Lung (tissue), 17 donors: ENCODE measurements at places on chromosomes 11 and 22.
A peak's percentile ranks its signal among the peaks of the same experiment; 100 is the strongest.

DNA sequence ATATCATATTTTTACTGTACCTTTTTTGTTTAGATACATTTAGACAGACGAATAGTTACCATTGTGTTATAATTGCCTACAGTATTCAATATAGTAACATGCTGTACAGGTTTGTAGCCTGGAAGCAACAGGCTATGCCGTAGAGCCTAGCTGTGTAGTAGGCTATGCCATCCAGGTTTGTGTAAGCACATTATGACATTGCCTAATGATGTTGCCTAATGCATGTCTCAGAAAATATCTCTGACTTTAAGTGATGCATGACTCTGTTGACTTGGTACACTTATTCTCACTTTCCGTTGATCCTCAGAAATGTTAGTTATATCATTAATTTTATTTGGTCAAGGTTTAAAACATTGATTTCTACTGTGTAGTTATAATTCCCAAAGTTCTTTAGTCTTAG lies 39.9 kb downstream of the OR2AT4 start:
- no peak for DNase-seq

GRCh38 chr11:19426756-19427403 lies 186.1 kb upstream of the E2F8 start:
- no peak for DNase-seq

DNA sequence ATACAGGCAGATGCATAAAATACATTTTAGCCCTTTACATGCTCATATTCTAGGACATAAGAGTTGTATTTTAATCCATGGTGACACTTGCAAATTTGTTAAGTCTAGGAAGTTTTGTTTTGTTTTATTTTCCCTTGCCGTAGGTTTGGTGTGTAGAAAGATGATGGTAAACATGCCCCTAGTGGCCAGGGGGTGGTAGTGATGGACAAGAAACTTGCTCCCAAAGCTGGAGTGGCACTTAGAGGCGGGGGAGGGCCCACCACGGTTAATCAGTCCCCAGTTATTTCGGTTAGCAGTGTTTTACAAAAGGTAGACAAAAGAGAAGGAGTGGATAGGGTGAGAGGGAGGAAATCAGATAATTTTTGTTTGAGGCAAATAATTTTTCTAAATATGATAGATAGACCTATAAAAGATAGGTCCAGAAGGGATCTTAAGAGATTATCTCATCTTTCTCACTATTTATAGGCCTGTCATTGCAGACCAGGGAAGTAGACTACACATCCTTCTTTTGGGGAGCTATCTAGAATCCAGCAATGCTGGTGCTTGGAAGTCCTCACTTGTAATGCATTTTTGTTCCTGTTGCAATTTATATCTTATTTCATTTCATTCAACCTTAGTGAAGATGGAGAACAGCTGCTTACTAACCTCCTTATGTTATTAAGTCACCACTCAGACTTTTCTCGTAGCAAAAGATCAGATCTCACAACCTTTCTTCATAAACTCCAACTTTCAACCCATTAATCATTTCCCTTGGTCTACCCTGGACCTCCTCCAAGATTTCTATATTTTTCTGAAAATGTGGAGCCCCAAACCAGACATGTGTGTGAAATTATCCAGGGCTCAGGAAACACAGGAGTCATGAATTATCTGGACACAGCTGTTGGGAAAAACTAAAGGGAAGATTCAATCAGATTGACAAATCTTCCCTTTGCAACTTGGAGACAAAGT lies 5.9 kb upstream of the BDNF start:
- DNase-seq, result no peak

GRCh38 chr11:35088226-35088625 lies 50.7 kb upstream of the CD44 start:
- no peak for DNase-seq

GRCh38 chr22:46663001-46663400 lies 42.8 kb downstream of the GRAMD4 start:
- no peak for DNase-seq

DNA sequence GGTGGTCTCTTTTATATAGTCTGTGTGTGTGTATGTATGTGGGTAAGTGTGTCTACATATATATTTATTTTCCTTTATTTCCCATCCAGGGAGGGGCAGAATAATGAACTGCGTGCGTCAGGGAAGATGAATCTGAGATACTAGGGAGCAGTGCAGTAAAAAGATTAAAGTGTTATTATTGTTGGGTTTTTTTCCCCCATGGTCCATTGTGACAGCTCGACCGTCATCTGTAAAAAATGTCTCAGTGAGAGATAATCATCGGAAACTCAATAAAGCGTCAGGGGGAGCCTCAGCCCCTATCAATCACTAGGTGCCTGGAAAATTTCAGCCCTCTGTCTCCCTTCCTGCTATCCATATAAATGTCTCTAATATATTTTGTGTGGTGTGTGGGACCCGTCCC lies 64.6 kb downstream of the CLPB start:
- no peak for DNase-seq

DNA sequence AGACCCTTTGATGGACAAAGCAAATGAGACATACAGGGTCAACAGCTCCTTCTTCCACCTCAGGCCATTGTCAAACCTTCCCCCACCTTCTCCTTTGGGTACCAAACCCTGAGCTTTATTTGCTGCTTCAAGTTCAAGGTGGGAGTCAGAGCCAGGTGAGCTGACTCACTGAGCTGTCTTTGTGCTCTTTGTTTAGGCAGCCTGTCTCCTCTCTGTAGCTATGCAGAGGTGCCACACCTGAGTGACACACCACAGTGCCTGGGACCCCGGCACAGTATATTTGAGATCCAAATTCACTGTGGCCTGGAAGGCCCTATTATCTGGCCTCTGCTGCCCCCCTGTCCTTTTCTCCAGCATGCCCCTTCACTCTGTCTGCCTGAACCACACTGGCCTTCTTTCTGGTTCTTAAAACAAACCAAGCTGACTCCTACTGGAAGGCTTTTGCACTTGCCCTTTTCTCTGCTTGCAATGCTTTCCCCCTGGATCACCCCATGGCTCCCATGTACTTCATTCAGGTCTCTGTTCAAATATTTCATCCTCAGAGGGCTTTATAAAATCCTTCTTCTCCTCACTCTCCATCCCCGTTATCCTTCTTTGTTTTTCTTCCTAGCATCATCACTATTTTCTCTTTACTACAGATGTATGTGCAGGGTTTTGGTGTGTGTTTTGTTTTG lies 16.1 kb downstream of the LMO2 start:
- no peak for DNase-seq

DNA sequence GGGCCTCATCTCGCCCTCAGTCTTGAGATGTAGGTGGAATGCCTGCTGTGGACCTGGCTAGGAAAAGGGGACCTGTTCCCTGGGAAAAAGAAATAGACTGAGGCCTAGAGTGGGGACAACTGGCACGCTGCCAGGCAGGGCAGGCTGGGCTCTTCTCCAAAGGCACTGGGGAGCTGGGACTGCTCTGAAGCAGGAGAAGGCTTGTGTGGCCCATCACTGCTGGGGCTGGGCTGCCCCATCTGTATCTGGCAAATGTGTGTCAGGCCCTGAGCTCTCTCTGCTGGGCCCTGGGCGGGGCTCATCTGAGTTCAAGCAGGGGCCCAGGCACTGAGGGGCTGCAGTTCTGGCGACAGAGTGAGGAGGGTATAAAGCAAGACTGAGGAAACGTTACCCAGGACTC lies 32.9 kb downstream of the ARVCF start:
- DNase-seq, result no peak

- DNase-seq, result no peak
Observed at GRCh38 chr11:110564676-110565356, 135.1 kb downstream of the FDX1 start.

DNA sequence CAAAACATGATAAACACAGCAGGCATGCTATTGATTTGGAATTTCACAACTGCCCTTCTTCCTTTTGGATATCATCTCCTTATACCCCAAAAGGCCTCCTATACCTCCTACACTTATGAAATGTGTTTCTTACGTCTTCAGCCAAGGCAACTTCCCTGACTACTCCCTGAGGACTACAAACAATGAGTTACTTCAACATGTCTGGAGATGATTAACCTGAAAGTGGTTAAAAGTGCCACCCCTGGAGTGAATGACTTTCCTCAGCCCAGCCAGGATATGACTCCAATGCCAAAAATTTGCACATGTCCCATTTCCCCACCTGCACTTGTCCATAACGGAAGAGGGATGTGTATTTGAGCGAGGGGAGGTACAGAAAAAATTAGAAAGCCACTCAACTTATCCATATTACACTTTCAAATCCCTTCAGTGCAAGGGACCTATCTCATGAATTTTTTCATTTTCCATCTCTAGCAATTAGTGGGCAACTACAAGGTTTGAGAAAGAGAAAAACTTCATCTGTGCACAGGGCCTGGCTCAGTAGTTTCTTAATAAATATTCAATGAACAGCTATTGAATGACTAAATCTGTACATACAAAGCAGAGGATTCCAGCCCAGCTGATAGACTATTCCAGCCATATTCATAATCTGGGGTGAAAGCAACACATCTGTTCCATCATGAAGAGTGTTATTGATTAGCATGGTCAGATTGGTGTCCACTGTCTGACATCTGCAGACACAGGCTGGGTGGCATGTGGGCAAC lies 36.8 kb downstream of the KIRREL3 start:
- peak; percentile 48 for DNase-seq

DNA sequence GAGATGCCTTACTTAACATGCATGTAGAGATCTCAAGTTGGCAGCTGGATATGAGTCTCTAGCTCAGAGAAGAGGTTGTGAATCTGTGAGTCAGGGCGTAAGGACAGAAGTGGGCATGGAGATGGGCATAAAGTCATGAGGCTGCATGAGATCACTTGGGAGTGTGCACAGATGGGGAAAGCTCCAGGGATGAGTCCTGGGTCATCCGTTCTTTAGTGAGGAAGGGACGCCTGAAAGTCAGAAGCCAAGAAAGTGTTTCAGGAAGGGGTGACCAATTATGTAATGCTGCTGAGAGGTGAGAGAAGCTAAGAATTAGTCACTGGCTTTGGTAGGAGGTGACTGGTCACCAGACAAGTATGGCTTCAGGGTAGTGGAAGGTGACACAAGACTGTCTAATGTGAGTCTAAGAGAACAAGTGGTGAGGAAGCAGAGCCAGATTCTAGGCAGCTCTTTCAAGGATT lies 6.7 kb downstream of the ACP2 start:
- no peak for DNase-seq

- no peak for DNase-seq
Observed at GRCh38 chr11:103659743-103660142, 376.7 kb upstream of the DDI1 start.

DNA sequence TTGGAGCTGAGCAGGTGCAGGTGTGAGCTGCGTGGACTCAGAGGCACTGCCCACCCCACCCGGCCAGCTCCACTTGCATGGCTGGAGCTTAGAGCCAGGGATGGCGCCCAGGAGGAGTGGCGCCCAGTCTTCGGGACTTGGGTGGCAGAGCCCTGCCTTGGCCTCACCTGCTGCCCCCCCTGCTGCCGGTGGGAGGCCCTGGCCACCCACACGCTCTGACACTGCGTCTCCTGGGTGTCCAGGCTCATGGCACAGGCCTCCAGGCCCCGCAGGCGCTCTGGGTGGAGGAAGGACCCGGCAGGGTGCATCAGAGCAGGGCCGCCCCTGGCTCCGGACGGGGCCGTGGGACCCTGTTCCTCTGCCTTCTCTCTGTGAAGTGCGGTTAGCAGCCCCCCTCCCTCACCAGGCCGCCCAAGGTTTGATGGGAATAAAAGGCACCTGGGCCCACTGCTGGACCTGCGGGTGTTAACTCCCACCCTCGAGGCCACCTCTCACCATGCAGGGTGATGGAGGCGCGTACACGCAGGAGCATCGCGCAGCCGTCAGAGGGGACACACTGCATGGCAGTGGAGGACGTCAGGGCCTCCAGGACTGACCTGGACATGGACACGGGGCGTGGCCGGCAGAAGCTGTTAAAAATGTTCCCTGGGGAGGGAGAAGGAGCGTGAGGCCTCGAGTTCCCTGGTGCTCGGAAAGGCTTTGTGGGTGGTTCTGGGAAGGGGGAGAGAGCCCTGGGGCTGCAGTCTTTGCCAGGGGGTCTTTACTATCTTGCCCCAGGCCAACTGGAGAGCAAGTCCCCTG lies 11.8 kb downstream of the IL17REL start:
- no peak for DNase-seq
